ENCODE measurements at places on chromosomes 2 and 18. TPM values are rescaled to one million over a fixed set of nuclear protein-coding genes. Genes with fewer than 3 reads are reported as not detected.

Gene INPP1
- total RNA-seq: 6.9 TPM

DNA sequence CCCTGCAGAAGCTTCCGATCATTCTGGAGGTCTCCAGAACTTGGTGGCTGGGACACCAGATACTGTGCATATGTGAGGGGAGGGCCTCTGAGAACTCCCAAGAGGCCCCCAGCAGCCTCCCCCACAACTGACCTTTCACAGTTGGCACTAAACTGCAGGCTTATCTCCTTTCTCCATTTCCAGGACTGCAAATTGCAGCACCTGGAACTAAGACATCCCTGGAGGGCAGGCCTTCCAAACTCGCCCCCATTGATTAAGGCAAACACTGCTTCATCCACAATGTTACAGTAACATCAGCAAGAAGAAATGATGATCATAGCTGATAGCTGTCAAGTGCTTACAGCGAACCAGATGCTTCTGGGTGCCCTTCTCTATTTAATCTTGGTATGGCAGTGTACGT is 67.9 kb downstream of the TGOLN2 start:
- DNase-seq: no peak

- DNase-seq: no peak
These were observed 4.3 kb upstream of the TP53I3 start for GRCh38 chr2:24088821-24089359.

Gene CLEC4F
- total RNA-seq: not detected

- DNase-seq: peak; percentile 97
These were observed 11.7 kb upstream of the MSH6 start for GRCh38 chr2:47771211-47771610.

- no peak for DNase-seq
These were observed 688.6 kb downstream of the NRXN1 start for GRCh38 chr2:50343150-50343830.

Gene PAPOLG
- 11.3 TPM for total RNA-seq

Gene ZFAND2B
- 18.4 TPM for total RNA-seq

Gene IL1RL1
- total RNA-seq: 4.3 TPM

GRCh38 chr2:175143191-175143590 is 24.8 kb downstream of the ATF2 start:
- no peak for DNase-seq

DNA sequence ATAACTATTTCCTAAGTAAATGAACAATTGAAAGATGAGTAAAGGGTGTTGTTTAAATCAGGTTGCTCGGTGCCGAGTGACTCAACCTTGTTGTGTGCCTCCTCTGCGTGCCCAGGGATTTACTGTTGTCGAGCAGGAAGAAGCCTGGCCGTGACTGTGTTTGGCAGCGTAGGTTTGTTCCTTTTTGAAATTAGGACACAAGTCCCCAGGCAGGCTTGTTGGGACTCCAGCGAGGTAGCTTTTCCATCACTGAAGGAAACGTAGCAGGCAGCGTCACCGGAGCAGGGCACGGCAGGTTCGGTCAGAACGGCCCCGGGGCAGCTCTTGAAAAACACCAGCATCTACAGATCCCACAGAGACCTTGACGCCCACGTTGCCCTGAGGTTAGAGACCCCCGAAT is 48.6 kb downstream of the TMEM18 start:
- DNase-seq: peak; percentile 7

GRCh38 chr2:167342769-167343168 is 454.5 kb downstream of the XIRP2 start:
- DNase-seq: peak; percentile 18

GRCh38 chr18:35619464-35619863 is 37.9 kb downstream of the GALNT1 start:
- no peak for DNase-seq

Gene ALPI
- total RNA-seq: not detected

Gene MEMO1
- total RNA-seq: 66.5 TPM

DNA sequence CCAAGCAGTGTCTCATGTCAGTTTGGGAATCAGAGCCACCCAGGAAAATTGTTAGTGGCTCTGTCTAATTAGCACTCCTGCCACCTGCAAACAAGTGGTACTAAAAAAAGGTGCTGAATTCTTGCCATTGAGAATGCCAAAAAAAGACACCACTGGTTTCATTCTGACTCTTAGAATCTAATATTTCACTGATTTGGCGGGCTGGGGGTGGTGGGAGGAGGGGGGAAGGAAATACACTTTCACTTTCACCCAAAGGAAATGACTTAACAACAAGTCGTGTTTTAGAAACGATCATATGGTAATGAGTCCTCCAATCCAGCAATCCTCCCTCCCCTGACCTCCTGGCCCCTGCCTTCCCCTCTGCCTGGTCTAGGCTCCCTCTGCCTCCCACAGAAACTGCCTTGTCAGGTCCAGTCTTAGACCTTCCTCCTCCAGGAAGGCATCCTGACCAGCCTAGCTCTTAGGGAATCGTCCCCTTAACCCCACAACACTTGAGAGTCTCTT is 4.4 kb upstream of the KLHL29 start:
- DNase-seq: peak; percentile 83

DNA sequence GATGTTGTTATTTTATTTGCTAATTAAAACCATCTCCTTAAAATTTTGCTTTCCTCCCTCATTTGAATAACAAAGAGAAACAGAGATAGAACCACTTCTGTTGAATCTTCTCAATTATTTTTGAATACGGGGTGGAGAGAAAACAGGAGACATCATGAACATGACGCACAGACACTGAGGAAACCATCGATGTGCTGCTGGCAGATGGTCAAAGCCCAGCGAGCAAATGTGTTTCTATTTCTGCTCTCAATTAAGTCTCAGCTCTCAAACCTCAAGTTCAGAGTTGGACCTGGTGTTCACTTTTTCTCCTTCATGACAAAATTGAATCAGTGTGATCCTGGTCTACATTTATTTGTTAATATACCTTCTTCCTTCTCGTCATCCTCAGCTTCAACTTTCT is 36.1 kb upstream of the TWIST2 start:
- no peak for DNase-seq

GRCh38 chr2:150030436-150031190 is 443.0 kb upstream of the MMADHC start:
- DNase-seq: no peak

Gene KCNF1
- total RNA-seq: not detected
